ENCODE measurements at places on chromosomes 7 and 10. TPM values are rescaled to one million over a fixed set of nuclear protein-coding genes. Genes with fewer than 3 reads are reported as not detected.

MINDY4 gene
- 2.5 TPM for total RNA-seq

STMP1 gene
- total RNA-seq = 14.9 TPM

FRMPD2 gene
- not detected for total RNA-seq

LRGUK gene
- total RNA-seq = 0.31 TPM

TAC1 gene
- total RNA-seq = not detected

NKX2-3 gene
- not detected for total RNA-seq

SGMS1 gene
- total RNA-seq = 13.6 TPM

CFAP46 gene
- total RNA-seq = 0.22 TPM

INMT gene
- total RNA-seq = 26.8 TPM

ECHDC3 gene
- 132 TPM for total RNA-seq

TMEM72 gene
- not detected for total RNA-seq

ANKRD30A gene
- total RNA-seq = not detected

PAPOLB gene
- not detected for total RNA-seq

ASB10 gene
- not detected for total RNA-seq

DNA sequence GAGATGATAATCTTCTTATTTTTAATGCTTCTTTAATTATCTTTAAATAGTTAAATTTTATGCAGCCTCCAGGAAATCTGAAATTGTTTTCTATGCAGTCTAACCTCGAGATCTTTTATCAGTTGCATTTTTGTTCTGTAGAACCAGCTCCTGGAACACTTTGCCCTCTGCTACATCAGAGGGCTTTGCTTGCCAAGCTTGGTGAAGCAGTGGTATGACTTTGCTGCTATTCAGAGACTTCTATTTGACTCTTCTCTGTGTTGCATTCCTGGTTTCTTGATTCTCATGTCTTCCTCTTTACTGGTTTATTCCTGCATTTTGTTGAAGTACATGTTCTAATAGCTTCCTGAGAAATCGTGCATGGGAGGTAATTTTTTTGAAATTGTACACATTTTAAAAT, 163.7 kb upstream of the TMEM229A start:
- no peaks in the 10 kb centered on the region for H3K4me1 ChIP-seq
- no peaks in the 10 kb centered on the region for H3K36me3 ChIP-seq
- H3K27me3 ChIP-seq = no peaks in the 10 kb centered on the region
- no peak overlapping the region for H3K27ac ChIP-seq

DNA sequence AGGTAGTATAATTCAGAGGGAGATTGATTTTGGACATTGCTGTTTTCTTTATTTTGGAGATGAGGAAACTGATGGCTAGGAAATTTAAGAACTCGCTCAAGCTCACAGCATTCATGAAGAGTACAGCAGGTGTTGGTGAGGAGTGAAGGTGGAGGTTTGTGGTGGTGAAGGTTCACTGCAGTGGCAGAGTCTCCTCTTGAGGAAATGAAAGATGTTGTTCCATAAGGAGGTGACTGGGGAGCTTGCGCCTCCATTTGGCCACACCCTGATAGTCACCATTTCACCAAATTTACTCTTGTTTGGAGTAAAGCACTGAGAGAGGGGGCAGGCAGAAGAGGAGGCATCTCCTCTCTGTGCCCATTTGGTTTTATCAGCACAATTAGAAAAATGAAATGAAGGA, 46.4 kb upstream of the TARP start:
- no peak overlapping the region for H3K27ac ChIP-seq
- H3K4me3 ChIP-seq = no peak overlapping the region
- H3K4me1 ChIP-seq = no peaks in the 10 kb centered on the region
- H3K27me3 ChIP-seq = no peaks in the 10 kb centered on the region

DNA sequence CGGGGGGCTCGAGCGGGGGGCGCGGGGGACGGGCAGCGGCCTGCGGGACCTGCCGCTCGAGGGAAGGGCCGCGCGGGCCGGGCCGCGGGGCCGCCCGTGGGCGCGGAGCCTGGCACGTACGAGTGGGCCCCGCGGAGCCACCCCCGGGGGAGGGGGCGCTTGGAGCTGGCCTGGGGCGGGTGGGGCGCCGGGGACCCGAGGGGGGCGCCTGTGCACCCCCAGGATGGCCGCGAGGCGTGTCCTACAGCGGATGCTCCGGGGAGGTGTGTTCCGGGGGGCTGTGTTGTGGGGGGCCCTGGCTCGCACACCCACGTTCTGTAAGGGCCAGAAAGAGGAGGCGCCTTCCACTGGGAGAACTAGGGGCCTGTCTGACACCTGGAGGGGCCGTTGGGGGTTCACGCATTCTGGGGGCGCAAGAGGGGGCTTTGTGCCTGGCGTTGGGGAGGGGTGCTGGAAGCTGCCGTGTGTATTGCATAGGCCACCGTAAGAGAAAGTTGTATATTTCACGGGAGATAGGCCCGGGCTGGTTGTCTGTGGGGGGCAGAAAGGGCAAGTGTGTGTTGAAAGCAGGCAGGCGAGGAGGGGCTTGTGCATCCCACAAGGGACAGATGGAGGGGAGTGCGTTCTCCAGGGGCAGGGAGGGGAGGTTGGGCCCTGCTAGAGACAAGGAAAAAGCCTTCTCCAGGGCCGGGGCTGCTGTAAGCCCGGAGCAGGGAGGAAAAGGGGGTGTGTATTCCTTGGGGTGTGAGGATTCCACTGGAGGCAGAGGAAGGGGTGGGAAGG, 663 bp downstream of the VPS37D start:
- no peak for DNase-seq
- no peaks in the 10 kb centered on the region for H3K27me3 ChIP-seq
- peak overlapping the region; percentile 49 for H3K4me3 ChIP-seq
- H3K36me3 ChIP-seq = no peaks in the 10 kb centered on the region
- no peak overlapping the region for H3K27ac ChIP-seq
- peaks cover 2% of the 10 kb centered on the region for H3K4me1 ChIP-seq

DNA sequence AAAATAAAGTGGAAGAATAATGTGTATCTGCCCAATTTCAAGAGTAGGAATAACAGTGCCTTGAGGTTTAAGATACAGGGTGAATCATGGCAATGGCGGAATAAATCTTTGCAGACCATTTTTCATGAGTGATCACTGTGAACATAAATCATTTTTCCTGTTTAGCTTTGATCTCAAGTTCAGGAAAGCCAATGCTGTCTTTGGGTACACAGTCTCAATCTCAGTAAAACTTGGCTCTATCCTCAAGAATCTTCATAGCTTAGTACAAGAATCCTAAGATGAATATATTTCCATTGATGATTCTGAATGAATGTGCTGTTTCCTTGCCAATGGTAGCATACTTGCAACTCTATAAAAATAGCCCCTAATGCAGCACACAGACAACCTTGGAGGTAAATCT, 6.8 kb downstream of the NAMPT start:
- H3K36me3 ChIP-seq = peaks cover 5% of the 10 kb centered on the region
- no peaks in the 10 kb centered on the region for H3K27me3 ChIP-seq
- H3K27ac ChIP-seq = no peak overlapping the region
- no peaks in the 10 kb centered on the region for H3K4me1 ChIP-seq
- no peak for DNase-seq

GRCh38 chr7:98276241-98276761, 5.2 kb upstream of the BRI3 start:
- H3K4me3 ChIP-seq = no peak overlapping the region
- H3K4me1 ChIP-seq = no peaks in the 10 kb centered on the region
- no peak overlapping the region for H3K27ac ChIP-seq

- H3K36me3 ChIP-seq = no peaks in the 10 kb centered on the region
- no peaks in the 10 kb centered on the region for H3K4me1 ChIP-seq
- no peak overlapping the region for H3K27ac ChIP-seq
- DNase-seq = no peak
Measured at GRCh38 chr7:22990588-22990949, 23.4 kb downstream of the HYCC1 start.

DNA sequence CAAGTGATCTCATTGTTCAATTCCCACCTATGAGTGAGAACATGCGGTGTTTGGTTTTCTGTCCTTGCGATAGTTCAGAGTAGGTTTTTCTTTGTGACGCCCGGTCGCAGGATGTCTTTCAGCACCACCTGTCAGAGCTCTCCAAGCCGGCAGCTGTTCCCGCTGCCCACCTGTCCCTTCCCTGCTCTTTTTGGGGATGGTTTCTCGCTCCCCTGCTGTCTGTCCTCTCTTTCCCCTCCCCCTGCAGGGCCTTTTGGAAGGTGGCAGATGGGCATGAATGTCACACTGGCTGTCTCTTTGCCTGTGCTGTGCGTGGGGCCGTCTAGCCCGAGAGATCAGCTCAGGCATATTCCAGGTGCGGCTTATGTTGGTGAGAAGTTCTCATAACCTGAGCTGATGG, 137.0 kb downstream of the GRK5 start:
- peaks cover 14% of the 10 kb centered on the region for H3K4me1 ChIP-seq
- no peaks in the 10 kb centered on the region for H3K36me3 ChIP-seq
- H3K4me3 ChIP-seq = no peak overlapping the region
- no peak overlapping the region for H3K27ac ChIP-seq
- H3K27me3 ChIP-seq = no peaks in the 10 kb centered on the region
- DNase-seq = no peak

- H3K4me3 ChIP-seq = no peak overlapping the region
- no peaks in the 10 kb centered on the region for H3K36me3 ChIP-seq
- H3K27me3 ChIP-seq = no peaks in the 10 kb centered on the region
- no peak overlapping the region for H3K27ac ChIP-seq
- peaks cover 10% of the 10 kb centered on the region for H3K4me1 ChIP-seq
Measured at GRCh38 chr7:70829221-70830059, 302.5 kb upstream of the GALNT17 start.

DNA sequence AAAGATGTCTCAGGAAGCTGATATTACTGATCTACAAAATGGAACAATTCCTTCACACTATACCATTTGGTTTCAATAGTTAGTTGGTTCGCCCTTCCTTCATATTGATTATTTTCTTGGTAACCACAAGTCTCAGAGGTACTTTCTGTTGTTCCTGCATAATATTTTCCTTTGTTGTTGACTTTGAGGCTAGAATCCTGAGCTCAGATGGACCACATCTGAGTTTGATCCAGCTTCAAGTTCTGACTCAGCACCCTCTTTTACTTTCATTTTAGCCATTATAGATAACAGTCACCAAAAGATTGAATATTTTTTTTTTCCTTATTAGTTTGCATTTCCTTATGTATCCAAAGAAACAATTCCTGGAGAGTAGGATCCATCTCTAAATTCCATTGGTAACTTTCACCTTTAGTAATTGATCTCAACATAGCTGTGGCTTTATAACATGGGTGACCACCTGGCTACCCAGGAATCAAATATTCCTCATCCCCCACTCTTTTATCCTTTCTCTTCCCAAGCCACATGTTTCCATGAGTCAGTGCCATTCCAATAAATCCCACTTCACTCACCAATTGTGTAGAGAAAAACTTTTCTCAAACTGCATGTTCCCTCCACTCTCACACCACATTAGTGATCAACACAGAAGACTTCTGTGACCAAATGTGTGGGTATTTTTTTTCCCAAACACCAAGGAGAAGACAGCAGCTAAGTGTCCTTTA, 9.7 kb upstream of the ABCA13 start:
- no peak overlapping the region for H3K4me3 ChIP-seq
- DNase-seq = no peak
- H3K27ac ChIP-seq = no peak overlapping the region
- no peaks in the 10 kb centered on the region for H3K4me1 ChIP-seq
- no peaks in the 10 kb centered on the region for H3K27me3 ChIP-seq

DNA sequence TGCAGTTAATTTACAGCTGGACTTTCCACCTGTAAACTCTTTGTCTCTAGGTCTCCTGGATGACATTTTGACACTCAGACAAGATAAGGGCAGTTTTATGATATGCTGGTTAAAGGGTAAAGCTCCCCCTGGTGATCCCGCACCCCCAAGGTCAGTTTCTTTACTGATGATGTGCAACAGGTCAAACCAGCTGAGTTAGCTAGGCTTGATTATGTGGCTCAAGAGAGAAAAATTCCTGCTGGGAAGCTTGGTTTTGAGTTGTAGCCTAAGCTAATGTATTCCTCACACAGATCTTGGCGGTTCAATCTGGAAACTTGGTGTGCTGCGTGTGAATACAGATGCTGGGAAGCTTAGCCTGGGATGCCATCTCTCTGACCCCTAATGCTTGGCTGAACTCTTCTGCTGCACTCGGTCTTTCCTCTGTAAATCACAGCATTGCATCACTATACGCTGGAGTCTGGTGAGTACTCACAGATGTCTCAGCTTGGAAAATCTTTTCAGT, 11.4 kb upstream of the AKR1D1 start:
- H3K36me3 ChIP-seq = no peaks in the 10 kb centered on the region
- H3K27me3 ChIP-seq = no peaks in the 10 kb centered on the region
- no peaks in the 10 kb centered on the region for H3K4me1 ChIP-seq
- H3K4me3 ChIP-seq = no peak overlapping the region
- DNase-seq = no peak

GRCh38 chr7:141359740-141360415, 191.3 kb upstream of the AGK start:
- no peak overlapping the region for H3K27ac ChIP-seq
- no peaks in the 10 kb centered on the region for H3K27me3 ChIP-seq
- H3K36me3 ChIP-seq = no peaks in the 10 kb centered on the region
- no peak for DNase-seq
- no peaks in the 10 kb centered on the region for H3K4me1 ChIP-seq

- H3K27me3 ChIP-seq = no peaks in the 10 kb centered on the region
- H3K27ac ChIP-seq = no peak overlapping the region
- H3K4me1 ChIP-seq = no peaks in the 10 kb centered on the region
- H3K4me3 ChIP-seq = no peak overlapping the region
Measured at GRCh38 chr7:30656006-30656957, 26.0 kb downstream of the CRHR2 start.

- H3K27me3 ChIP-seq = no peaks in the 10 kb centered on the region
- DNase-seq = no peak
- H3K4me3 ChIP-seq = no peak overlapping the region
- no peaks in the 10 kb centered on the region for H3K36me3 ChIP-seq
- H3K4me1 ChIP-seq = no peaks in the 10 kb centered on the region
Measured at GRCh38 chr7:29040579-29040925, 82.4 kb upstream of the TRIL start.

- no peaks in the 10 kb centered on the region for H3K36me3 ChIP-seq
- DNase-seq = no peak
- no peaks in the 10 kb centered on the region for H3K4me1 ChIP-seq
- no peak overlapping the region for H3K27ac ChIP-seq
- H3K4me3 ChIP-seq = no peak overlapping the region
- H3K27me3 ChIP-seq = no peaks in the 10 kb centered on the region
Measured at GRCh38 chr7:85469446-85470010, 282.7 kb upstream of the SEMA3D start.

All from right lobe of liver (tissue), 6 donors.